ENCODE measurements at places on chromosomes 1 and 21.

DNA sequence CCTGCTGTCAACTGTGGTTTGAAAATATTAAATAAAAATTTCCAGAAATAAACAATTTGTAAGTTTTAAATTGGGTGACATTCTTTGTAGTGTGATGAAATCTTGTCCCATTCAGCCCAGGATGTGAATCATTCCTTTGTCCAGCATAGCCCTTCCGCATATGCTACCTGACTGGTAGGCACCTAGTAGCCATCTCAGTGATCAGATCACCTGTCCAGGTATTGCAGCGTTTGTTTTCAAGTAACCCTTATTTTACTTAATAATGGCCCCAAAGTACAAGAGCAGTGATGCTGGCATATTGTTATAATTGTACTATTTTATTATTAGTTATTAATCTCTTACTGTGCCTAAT is 351.6 kb upstream of the B3GALT2 start:
- DNase-seq = no peak

GRCh38 chr1:28428012-28428411 is 58.5 kb downstream of the PHACTR4 start:
- no peak for DNase-seq

DNA sequence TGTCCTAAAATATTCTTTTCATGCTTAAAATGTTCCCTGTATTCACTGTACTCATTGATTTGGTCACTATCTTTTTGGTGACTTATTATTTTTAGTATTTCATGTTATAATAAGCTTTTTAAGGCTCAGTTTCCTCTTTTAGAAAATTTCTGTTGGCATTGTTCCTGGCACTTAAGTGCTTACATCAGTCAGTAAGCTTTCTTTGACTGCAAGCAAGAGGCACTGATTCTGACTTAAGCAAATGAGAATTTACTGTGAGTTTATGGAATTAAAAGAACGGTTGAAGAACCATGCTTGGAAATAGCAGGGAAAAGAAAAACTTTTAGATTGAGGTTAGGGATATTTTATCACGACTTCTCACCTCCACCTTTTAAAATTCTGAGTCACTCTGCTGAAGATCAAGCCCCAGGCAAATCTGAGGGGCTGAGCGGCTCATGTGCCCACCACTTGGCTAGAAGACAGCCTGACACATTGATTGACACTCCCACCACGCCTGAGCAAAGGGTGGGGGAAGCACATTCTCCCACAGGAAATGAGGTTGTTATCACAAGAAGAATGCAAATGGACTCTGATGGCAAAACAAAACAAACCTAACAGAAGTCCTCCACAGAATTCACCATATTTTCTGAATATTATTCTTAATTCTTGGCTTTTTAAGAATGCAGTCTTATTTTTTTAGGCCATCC is 102.8 kb downstream of the KCTD3 start:
- no peak for DNase-seq

- no peak for DNase-seq
These were observed 22.0 kb upstream of the CHIT1 start for GRCh38 chr1:203251466-203251865.

GRCh38 chr1:25174730-25175612 is 57.3 kb downstream of the SYF2 start:
- no peak for DNase-seq

DNA sequence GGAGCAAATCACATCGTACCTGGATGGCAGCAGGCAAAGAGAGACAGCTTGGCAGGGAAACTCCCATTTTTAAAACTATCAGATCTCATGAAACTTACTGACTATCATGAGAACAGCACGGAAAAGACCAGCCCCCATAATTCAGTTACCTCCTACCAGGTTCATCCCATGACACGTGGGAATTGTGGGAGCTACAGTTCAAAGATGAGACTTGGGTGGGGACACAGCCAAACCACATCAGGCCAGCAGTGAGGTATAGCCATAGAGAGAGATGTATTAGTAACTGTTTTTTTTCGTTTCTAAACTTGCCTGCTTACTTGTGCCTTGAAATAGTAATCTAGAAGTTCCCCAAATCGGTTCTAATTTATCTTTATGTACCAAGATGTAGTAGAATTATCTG is 48.9 kb downstream of the AK4 start:
- DNase-seq = no peak

DNA sequence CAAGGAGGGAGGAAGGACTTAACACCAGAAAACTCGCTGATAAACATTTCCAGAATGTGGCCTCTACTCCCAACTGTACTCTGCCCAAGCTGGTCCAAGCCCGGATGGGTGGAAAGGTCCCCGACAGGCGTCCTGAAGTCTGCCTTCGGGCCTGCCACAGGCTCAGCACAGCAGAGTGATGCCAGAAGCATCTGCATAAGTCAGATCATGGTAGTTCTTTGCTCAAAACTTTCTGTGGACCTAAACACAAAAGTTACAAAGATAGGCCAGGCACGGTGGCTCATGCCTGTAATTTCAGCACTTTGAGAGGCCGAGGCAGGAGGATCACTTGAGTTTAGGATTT is 790 bp upstream of the UTS2 start:
- DNase-seq = no peak

GRCh38 chr1:201171063-201172036 is 17.1 kb upstream of the TMEM9 start:
- peak; percentile 93 for DNase-seq

- DNase-seq = peak; percentile 43
These were observed 107.3 kb upstream of the ST6GALNAC5 start for GRCh38 chr1:76759950-76760349.

DNA sequence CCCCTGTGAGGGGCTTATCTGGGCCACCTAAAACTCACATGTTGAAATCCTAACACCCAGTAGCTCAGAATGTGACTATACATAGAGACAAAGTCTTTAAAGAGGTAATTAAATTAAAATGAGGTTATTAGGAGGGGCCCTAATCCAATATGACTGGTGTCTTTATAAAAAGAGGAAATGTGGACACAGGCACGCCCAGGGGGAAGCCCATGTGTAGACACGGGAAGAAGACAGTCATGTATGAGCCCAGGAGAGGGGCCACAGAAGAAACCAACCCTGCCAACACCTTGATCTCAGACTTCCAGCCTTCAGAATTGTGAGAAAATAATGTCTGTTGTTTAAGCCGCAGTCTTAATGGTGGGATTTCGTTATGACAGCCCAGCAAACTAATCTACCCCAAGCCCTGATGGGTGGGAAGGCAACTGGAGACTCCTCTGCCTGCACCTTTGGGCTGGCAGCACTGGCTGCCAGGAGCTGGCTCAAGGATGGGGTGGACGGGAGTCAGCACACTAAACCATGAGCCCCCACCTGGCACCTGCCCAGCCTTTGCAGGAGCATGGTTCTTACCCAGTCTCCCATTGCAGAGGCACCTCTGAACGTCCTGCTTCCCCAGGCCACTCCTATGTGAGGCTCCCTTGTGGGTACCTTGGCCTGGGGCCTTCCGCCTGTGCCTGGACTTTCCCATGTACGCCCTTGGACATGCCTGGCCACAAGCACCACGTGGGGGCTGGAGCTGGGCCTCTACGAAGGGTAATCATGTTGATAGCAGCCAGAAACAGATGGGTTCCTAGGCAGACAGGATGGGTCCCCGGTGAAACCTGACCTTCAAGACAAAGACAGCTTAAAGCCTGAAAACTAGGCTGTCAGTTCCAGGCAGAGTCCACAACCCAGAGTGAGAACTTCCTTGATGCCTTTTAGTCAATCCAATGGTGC is 57.1 kb upstream of the DMRTB1 start:
- no peak for DNase-seq

- DNase-seq = no peak
These were observed 73.3 kb upstream of the SLC44A3 start for GRCh38 chr1:94746635-94747525.

DNA sequence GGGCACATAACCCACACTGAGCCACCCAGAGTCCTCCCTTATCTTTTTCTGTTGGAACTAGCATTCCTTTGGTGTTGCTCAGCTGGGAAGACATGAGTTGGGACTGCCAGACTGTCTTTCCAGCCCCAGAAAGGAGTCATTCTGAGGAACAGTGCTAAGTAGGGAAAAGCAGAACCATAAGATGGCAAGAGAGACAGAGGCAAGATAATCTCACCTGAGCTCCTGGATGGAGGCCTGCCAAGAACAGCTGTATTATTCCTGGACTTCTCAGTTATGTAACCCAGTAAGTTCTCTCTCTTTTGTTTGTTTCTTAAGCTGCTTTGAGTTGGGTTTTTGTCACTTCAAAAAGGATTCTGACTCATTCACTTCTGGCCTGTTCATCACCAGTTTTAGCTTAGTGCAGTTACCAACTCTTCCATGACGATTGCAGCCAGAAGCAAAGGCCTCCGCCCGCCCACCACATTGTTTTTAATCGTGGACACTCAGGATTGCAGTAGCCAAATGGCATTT is 134.4 kb downstream of the OMA1 start:
- no peak for DNase-seq

DNA sequence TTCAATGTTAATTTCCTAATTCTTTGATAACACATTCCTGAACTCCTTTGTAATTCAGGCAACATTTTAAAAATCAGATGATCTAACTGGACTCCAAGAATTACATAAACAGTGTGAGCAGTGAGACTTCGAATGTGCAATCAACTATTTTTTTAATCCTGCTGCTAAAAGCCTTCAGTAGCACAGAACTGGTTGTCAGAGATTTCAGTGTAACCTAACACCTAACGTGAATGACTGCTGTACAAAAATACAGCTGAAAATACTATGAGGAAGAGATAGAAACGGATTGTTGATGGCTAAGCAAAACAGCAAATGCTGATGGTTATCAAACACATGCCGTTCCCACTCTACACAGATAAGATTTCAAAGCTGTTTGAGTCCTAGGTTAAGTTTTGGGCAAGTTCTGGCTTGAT is 46.1 kb downstream of the APP start:
- DNase-seq = no peak

GRCh38 chr21:15701830-15702229 is 28.0 kb upstream of the USP25 start:
- no peak for DNase-seq

GRCh38 chr1:9086045-9086444 is 16.6 kb upstream of the SLC2A5 start:
- no peak for DNase-seq

- no peak for DNase-seq
These were observed 187.1 kb downstream of the GRIK3 start for GRCh38 chr1:36847186-36847585.

- no peak for DNase-seq
These were observed 51.8 kb downstream of the ANGPTL1 start for GRCh38 chr1:178819123-178819522.

- DNase-seq = no peak
These were observed 608.4 kb downstream of the AMY1C start for GRCh38 chr1:104358086-104358485.

- no peak for DNase-seq
These were observed 42.5 kb downstream of the EPRS1 start for GRCh38 chr1:220003610-220004299.

- no peak for DNase-seq
These were observed 29.6 kb downstream of the DUSP10 start for GRCh38 chr1:221712198-221712684.

- peak; percentile 87 for DNase-seq
These were observed 59.1 kb downstream of the ITPKB start for GRCh38 chr1:226679853-226680516.

DNA sequence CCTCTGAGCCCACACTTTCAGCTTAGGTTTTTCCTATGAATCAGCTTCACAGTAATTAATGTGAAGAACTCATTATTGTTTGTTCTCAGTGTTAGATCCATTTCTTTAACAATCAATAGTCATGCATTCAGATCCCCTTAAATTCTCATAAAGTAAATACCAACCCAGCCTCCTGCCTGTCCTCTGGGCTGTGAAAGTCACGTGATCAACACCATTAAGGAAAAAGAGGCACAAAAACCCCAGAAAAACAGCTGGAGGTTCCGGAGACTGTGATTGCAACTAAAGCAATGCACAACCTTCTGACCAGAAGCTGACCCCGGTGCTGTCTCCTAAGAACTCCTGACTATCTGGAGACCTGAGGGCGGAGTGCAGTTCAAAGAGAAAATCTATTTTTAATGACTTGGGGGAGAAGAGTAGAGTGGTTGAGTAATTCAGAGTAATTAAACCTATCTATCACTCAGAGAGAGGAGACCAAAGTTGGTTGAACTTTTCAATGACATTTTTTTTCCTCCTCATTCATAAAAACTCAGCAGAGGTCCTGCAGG is 132.5 kb downstream of the PLXNA2 start:
- DNase-seq = no peak

GRCh38 chr1:230076121-230076520 is 9.1 kb downstream of the GALNT2 start:
- no peak for DNase-seq

DNA sequence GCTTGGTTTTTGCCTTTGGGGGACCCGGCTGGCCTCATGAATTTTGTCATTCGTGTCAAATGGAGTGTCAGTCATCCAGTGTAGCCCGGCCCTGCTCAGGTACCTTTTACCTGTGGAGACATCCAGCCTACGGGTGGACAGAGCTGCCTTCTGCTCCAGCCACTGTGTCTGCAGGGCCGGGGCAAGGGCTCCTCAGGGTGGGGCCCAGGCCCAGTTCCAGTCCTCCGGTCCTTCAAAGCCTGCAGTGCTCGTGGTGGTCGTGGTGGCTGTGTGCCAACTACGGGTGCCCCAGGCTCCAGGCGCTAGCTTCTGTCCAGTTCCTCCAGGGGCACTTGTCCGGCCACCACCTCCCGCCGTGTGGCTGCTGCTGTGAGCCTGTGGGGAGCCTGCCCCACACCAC is 54.8 kb downstream of the TRIM11 start:
- DNase-seq = no peak

DNA sequence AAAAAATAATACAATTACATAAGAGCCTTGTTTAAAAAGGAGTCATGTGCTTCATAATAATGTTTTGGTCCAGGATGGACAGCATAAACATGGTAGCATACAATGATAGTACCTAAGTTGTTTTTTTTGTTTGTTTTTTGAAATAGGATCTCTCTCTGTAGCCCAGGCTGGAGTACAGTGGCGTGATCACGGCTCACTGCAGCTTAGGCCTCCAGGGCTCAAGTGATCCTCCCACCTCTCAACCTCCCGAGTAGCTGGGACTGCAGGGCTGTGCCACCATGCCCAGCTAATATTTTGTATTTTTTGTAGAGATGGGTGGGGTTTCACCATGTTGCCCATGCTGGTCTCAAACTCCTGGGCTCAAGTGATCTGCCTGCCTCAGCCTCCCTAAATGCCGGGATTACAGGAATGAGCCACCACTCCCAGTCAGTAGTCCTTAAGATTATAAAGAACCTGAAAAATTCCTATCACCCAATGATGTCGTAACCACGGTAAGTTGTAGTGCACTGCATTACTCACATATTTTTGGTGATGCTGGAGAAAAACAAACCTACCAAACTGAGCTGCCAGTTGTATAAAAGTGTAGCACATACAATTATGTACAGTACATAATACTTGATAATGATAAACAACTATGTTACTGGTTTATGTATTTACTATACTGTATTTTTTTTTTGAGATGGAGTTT is 22.4 kb upstream of the RCOR3 start:
- no peak for DNase-seq

DNA sequence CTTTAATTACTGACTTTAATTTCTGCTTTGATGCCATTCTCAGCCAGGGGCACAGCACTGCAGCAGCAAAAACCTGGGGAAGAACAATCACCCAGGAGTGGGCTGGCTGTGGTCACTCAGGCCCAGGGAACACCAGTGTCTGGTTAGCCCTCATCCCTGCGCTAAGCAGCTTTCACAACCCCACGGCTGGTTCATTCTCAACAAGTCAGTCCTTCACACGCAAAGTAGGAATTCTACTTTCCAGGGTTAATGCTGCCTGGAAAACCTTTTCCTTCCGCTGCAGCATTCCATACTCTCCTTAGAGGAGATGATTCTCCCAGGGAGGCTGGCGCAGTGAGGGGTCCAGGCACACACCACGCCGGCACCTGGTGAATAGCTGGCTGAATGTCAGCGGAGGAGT is 24.3 kb upstream of the KCNE1 start:
- DNase-seq = no peak

GRCh38 chr1:193060406-193060805 is 994 bp downstream of the RO60 start:
- peak; percentile 11 for DNase-seq
